ENCODE measurements at places on chromosomes 7 and 10.

DNA sequence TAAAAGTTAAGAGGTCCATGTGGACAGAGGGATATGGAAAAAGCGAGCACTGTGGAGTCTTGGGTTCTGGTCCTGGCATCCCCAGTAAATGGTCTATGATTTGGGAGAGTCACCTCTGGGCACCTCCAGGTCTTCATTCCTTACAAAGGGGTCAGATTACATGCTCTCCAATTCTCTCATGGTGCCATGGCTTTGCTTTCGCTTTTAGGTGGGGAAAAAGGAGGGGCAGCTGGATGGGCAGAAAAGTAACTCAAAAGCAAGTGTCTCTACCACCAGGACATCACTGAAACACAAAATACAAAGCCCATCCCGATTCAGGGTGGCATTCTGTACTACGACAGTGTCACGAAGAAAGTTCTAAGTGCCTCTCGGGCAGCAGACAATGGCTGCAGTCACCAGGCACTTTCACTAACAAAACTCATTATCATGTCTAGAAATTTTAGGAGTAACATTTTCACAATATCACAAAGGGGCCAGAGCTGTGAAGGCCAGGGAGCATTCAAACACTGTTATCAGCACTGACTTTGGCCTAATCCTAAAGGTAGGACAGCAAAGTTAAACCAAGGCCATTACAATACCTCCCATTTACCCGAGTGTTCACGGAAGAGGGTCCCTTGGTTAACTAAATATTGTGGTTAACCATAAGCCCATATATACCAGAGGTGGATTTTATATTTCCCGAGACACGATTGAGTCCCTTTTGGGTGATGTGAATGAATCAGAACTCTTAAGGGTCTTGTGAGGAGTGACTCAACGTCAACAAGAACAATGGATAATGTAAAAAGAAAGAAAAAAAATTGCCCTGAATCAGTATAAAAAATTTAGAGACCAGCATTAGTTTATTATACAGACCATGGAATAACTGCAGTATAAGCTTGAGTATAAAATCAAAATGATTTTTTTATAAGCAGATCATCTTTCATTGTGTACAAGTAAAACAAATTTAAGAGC, 2.5 kb downstream of the PSAP start:
- no peak for DNase-seq

GRCh38 chr10:98266647-98267046, 1.3 kb downstream of the LOXL4 start:
- DNase-seq = no peak

DNA sequence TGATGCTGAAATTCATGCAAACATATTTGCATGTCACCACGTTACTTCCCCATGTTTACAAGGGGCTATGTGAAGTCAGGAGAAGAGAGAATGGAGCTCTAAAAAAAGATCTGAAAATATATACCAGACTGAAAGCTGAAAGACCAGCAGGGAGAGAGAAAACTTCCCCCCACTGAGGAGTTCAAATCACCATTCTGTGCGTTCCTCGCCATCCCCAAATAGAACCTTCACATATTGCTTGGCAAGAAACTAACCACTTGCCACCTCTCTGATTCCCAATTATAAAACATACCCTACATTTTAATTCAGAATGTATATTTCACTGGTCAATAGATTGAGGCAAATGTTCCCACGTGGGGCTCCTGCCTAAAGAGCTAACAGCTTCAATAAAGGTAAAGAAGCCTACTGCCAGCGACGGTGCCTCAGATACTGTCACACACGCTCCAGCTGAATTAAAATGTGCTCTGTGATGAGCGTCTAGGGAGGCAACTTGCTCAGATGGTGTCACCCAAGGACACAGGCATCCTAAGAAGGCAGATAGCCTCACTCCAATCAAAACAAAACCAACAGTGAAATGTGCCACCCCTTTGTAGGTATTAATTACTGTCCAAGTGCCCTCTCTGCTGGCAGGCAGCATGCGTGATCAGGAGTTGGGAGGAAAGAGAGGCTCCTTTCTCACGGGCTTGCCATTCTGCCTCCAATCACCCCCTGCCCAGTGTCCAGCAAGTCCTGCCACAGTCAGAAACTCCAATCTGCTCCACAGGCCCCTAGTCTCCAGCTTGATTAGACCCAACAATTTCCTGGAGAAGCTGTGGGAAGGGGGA, 298.2 kb downstream of the GRID1 start:
- no peak for DNase-seq

GRCh38 chr10:95837783-95838182, 70.0 kb upstream of the CC2D2B start:
- no peak for DNase-seq

DNA sequence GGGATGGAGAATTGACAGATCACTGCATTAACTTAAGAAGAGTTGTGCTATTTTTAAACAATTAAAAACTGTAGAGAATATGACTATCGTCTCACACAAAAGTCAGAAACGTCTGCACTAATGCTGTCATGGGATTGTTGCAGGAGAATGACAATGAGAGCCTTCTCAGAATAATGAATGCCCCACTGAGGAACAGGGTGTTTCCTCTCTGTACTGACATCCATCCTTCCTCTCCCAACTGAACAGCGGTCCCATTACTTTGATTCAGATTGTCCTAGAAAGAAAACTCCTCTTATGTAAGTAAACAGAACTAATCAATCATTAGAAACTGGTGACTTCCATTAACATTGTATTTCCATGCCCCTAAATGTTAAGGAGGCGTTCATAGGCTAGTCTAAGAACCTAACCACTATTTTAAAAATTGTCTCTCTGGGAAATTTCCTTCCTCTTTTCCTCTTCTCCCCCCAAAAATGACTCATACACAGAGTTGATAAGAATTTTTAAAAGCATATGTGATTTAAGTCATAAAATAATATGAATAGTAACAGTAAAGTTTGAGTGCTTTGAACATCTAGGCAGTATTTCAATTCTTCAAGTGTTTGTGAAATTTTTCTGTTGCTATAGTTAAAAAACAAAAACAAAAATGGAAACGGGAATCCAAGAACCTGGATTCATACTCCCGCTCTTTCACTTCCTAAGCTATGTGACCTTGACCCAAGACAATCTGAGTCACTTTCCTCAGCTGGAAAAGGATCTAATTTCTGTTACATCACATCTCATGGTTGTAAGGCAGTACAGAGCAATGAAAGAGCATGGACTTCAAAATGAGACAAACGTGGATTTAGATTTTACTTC, 12.7 kb upstream of the MACC1 start:
- DNase-seq = no peak

DNA sequence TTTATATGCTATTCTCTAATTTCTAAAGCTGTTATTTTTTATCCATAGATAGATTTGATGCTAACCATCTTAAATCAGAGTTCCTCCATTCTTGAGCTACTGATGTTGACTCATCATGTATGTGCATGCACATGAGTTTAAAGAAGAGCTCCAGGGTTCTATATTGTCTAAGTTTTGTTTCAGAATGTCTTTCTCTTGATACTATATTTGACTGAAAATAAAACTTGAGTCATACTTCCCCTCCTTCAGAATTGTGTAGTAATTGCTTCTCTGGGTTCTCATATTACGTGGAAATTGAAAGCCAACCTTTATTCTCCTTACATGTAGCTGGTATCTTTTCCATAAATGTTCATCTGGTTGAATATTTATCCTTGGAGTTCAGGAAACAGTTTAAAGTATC, 89.4 kb downstream of the LRRTM3 start:
- DNase-seq = no peak

DNA sequence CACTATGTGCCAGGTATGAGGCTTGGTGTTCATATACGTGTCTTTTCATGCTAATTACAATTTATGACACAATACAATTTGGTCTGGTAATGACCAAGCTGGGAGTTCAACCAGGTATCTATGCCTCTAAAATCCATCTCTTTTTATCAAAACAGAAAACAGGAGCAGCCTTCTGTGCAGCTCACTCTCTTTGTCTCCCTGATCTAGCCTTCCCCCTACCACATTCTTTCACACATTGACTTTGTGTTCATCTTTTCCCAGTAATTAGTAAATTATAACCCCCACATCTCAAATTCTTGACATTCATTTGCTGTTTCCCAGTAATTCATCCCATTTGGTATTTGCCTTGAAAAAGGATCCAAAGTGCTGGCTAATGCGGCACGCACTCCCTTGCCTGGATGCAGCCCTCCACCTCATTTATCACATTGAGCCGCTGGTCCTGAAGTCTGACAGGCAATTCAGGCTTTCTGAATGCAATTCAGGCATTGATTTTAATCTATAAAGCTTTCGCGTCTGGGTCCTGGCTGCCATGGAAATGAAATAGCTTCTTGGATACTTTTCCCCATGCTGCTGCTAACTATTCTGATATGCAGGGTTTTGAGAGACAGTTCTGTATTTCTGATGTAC, 112.5 kb upstream of the ANKRD1 start:
- DNase-seq = no peak

- no peak for DNase-seq
These were observed 31.3 kb downstream of the GNAT3 start for GRCh38 chr7:80480566-80480965.

DNA sequence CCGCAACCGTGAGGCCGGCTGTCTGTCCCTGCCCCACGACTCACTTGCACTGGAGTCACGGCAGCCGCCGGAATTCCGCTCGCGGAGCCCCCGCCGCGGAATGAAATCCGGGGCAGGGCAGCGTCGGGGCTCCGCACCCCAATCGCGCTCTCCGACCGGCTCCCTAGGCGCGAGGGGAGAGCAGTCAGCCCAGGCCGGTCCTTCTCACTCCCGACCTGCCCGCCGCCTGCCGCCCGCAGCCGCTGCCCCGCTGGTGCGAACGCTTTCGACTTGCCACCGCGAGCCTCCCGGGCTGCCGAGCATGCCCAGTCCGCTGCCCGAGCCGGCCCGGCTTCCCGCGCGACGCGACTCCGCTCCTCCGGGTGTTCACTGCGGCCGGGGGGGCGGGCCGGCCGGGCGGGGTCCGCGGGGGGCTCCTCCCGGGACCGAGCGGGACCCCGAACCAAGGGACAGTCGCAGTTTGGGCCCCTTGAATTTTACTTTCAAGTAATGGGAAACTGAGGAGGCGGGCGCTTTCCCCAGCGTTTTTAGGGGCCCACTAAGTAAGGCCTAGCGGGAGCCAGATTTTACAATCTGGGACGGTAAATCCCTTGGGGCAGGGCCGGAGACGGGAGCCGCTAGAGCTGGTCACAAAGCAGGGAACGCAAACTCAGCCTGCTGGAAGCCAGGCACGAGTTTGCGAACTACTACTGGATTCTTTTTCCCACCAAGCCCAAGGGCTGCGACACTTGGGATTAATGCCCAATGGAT, at the start of gene SGMS1:
SGMS1 (minus strand) TSS at position 294 of the 750 bp plus-strand sequence. CDS start 279,842 bp downstream, outside the sequence.
- DNase-seq = peak; percentile 89

GRCh38 chr10:93482145-93482834, at the start of gene MYOF:
MYOF (minus strand) TSS chr10:93482334; CDS start chr10:93482194, 140 bp downstream.
- peak; percentile 63 for DNase-seq

- DNase-seq = no peak
These were observed 128.3 kb downstream of the TCF7L2 start for GRCh38 chr10:113078282-113078907.

- DNase-seq = no peak
These were observed 27.4 kb downstream of the CRPPA start for GRCh38 chr7:16393862-16394422.

GRCh38 chr7:37536706-37537105, 88.0 kb upstream of the ELMO1 start:
- DNase-seq = no peak

DNA sequence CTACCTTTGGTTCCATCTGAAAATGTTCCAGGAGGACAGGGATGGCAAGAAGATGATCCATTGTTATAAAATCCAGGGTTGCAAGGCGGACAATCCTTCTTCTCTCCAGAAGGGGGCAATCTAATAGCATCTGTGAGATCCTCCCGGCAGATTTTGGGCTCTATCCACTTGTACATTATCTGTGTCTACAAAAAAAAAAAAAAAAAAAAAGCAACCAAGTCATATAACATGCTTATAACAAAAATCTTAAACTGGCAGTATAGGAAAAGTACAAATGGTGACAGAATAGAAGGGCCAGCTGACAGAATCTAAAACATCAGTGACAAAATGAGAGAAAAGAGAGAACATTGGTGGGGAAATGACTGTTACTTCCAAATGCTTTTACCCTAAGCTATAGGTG, 132.7 kb downstream of the ELAPOR2 start:
- DNase-seq = peak; percentile 39

GRCh38 chr7:101576998-101577397, 52.1 kb downstream of the MYL10 start:
- no peak for DNase-seq

- DNase-seq = no peak
These were observed at the start of gene TDRD1 for GRCh38 chr10:114179148-114179547. TDRD1 (plus strand) TSS chr10:114179353; CDS start chr10:114187832, 8,479 bp downstream.

- DNase-seq = no peak
These were observed 129.2 kb downstream of the TES start for GRCh38 chr7:116339564-116339963.

DNA sequence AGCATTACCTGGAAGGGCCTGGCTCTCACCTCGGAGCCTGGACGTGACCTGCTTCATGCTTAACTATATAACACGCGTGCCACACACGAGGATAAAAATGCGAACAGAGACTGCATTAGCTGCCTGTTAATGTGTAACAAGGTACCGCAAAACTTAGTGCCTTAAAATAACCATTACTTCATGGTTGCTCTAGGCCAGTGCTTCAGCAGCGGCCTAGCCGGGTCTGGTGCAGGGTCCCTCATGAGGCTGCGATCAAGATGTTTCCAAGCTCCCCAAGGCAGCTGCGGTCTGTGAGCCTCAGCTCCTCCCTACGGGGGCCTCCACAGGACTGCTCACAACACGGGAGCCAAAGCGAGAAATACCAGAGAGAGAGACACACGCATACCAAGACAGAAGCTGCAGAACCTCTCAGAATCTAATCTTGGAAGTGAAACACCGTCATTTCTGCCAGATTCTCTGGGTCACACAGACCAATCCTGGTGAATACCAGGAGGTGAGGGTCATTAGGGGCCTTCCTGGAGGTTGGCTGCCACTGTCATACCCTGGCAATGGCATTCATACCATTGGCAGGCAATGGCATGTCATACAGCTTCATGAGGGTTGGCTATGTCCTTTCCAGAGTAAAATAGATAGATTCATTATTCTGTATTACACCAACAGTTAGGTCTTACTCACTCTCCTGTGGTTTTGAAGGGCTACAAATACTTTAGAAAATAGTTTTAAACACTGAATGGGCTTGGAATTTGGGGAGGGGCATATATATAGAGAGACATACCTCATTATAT, 94.5 kb downstream of the HIPK2 start:
- DNase-seq = peak; percentile 25

GRCh38 chr7:32250471-32251260, 180.5 kb upstream of the PDE1C start:
- DNase-seq = no peak

DNA sequence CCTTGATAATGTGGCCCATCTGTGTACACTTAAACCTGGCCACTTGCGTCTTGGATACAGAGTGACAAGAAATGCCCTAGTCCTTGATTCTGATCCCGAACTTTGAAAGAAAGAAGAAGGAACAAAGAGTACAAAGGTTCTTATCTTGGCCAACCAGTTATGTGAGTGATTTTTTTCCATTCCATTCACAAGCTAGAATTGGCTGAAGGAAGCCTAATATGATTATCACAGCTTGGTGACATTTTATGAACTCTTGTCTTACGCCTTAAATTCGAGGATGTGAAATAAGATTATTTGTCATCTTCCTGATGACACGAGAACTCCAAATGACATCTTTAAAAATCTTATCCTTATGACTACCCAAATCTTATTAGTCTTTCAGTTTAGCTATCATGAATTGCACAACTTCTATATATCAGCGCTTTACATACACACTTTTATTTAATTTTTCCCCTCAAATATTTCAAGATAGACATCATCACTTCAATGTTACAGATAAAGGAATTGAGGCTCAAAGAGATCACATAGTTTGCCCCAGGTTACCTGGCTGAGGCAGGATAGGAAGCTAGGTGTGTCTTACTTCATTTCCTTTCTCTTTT, 13.0 kb upstream of the SP4 start:
- DNase-seq = no peak

All from activated T-cell treated with anti-CD3 and anti-CD28 coated beads, Interleukin-2, amount 50 U/mL, for 72 hours (primary cell).